WTC11 (cell line): ENCODE measurements at places on chromosomes 4 and X. TPM values are rescaled to one million over a fixed set of nuclear protein-coding genes. Genes with fewer than 3 reads are reported as not detected.

DNA sequence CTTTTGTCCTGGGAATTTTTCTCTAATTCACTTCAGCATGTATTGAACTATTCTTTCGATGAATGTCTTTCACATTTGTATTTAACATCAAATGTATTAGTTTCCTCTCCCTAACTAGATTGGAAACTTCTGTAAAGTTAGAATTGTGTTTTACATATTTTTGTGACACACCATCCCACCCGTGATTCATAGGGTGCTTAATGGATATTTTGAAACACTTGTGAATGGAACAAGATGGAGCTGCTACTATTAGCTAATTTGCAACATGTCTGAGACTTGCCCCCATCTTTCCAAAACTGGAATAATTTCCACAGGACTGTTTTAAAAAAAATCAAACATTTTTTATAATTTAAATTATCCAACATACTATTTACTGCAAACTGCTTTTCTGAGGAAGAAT lies 30.2 kb upstream of the GNPDA2 start:
- DNase-seq = no peak

GRCh38 chr4:77564231-77564630 lies 41.4 kb upstream of the CXCL13 start:
- no peak for DNase-seq

GRCh38 chr4:38162240-38162784 lies 202.1 kb downstream of the PTTG2 start:
- no peak for DNase-seq

GRCh38 chr4:152462047-152462446 lies 73.8 kb downstream of the FBXW7 start:
- no peak for DNase-seq

- DNase-seq = no peak
Observed at GRCh38 chrX:154737136-154737535, 13.7 kb downstream of the GAB3 start.

DNA sequence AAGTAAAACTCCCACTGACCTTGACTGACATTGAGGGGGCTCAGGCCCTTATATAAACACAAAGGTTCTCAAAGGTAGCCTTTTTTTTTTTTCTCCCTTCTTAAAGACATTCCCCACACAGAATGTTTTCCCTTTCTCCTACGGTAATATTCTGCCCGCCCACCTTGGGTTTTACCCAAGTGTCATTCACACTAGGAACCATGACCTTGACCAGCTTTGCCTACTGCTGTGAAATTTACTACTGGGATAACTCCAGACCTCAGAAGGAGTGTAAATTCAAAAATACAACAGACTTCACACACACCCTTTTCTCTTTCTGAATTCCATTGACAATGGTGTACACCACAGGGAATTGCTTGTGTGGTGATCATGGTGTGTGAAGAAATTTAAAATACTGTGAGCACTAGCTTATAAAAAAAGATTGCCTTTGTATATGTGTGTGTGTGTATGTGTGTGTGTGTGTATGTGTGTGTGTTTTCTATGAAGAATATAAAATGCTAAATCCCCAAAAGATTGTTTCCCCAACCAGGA lies 589.5 kb upstream of the FTHL17 start:
- DNase-seq = no peak

RAB9B gene
- 0.22 to 0.44 TPM (median 0.25 TPM) in 3 replicates for total RNA-seq

CNOT6L gene
- total RNA-seq = 19.5 to 21.6 TPM (median 20.1 TPM) in 3 replicates

WNK3 gene
- 24.3 to 27.5 TPM (median 27.5 TPM) in 3 replicates for total RNA-seq

MND1 gene
- total RNA-seq = 35.9 to 36.7 TPM (median 36.0 TPM) in 3 replicates
